ENCODE measurements at places on chromosomes 2 and 18. TPM values are rescaled to one million over a fixed set of nuclear protein-coding genes. Genes with fewer than 3 reads are reported as not detected.
A peak's percentile ranks its signal among the peaks of the same experiment; 100 is the strongest.

The KCNS3 gene
- total RNA-seq: not detected

- no peak for DNase-seq
Measured at GRCh38 chr2:14750433-14750832, 117.9 kb downstream of the LRATD1 start.

DNA sequence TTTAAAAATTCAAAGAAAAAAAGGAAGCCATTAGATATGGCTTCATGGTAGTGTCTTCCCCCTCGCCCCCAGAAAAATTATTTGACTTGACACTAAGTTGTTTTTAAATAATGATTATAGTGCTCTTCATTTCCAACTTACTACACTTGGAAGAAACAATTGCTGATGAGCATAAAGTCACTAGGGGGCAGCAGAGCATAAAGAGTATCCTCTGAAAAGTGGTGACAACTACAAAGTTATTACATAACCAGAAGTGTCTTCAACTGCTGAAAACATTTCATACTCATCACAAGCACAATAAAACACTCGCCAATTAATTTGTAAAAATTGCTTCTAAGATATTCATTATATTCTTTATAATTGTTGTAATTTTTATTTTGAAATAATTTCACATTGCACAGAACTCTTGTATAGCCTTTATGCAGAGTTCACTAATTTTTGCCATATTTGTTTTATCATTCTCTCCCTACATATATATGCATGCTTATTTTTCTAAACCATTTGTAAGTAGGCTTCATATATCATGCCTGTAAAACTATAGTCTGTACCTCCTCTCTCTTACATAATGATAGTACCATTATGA lies 54.9 kb downstream of the EXOC6B start:
- peak; percentile 14 for DNase-seq

The ZC3H8 gene
- total RNA-seq: 32.0 TPM

The KIAA2012 gene
- not detected for total RNA-seq

GRCh38 chr2:219199470-219200211 lies 6.9 kb upstream of the ZFAND2B start:
- no peak for DNase-seq

The TTC27 gene
- 41.7 TPM for total RNA-seq

DNA sequence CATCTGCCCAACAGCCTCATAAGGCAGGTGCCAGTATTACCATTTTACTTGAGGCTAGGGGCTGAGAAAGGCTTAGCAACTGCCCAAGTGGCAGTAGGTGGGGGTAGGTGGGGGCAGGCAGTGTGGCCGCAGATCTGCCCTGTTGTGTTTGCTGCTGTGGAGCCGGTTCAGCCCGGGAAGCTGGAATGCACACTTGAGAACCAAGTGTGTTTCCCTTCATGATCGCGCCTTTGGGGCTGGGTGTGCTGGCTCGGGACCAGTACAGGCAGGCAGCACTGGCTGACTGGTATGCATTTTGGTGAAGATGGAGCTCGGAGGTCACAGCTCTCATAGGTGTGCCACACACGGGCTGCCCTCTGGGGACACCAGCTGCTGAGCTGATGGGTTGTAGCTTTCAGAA lies 85.1 kb downstream of the CABLES1 start:
- no peak for DNase-seq

DNA sequence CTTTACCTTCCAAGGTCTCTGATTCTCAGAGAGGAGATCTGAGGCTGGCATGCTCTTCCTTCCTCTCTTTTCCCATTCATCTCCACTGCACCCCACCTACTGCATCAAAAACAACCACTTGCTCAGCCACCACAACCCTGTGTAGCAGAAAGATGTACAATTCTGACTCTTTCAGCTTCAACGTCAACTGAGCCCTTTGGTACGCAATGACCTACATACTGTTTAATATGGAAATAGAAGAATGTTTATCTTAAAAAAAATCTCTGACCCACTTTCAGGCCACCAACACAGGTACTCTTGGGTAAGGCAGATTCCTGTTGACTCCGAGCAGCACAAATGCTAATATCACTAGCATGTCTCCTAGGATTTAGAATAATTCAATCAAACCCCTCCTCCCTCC lies 76.2 kb upstream of the AFF3 start:
- no peak for DNase-seq

The FAM124B gene
- not detected for total RNA-seq

DNA sequence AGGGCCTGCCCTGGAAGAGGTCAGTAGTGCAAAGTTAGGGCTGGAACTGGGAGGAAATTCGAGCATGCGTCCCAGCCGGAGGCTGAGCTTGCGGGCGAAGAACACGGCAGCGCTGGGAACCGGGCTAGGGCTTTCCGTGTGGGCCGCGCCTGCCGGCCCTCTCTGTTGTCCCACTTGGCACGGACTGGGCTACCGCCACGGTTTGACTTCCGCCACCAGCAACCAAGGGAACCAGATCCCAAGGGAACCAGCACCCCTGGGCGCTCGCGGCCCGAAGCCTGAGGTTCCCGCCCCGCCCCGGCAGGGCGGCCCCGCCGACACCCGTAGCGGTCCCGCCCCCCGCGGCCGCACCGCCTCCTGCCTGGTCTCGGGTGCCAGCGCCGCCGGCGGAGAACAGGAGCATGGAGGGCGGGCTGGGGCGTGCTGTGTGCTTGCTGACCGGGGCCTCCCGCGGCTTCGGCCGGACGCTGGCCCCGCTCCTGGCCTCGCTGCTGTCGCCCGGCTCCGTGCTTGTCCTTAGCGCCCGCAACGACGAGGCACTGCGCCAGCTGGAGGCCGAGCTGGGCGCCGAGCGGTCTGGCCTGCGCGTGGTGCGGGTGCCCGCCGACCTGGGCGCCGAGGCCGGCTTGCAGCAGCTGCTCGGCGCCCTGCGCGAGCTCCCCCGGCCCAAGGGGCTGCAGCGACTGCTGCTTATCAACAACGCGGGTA lies at the start of gene SPR:
Gene SPR, plus strand, starts transcription at position 377 of the 708 bp plus-strand sequence. Its CDS starts 25 bp downstream, at position 402.
- peak; percentile 14 for DNase-seq

The RAD51AP2 gene
- not detected for total RNA-seq

GRCh38 chr2:8984157-8984556 lies 19.3 kb downstream of the MBOAT2 start:
- DNase-seq: no peak

The NR4A2 gene
- 21.9 TPM for total RNA-seq
